ENCODE measurements at places on chromosomes 16 and 17. TPM values are rescaled to one million over a fixed set of nuclear protein-coding genes. Genes with fewer than 3 reads are reported as not detected.

GRCh38 chr17:4417129-4417667 lies 16.5 kb upstream of the SPNS3 start:
- no peak for DNase-seq
- H3K36me3 ChIP-seq: no peaks in the 10 kb centered on the region
- peaks cover 5% of the 10 kb centered on the region for H3K4me1 ChIP-seq
- no peaks in the 10 kb centered on the region for H3K27me3 ChIP-seq
- no peak overlapping the region for H3K27ac ChIP-seq
- H3K4me3 ChIP-seq: no peak overlapping the region

- no peak overlapping the region for H3K4me3 ChIP-seq
- no peaks in the 10 kb centered on the region for H3K36me3 ChIP-seq
- no peak overlapping the region for H3K27ac ChIP-seq
- DNase-seq: no peak
- H3K27me3 ChIP-seq: no peaks in the 10 kb centered on the region
Observed at GRCh38 chr17:41676058-41676419, 12.6 kb upstream of the EIF1 start.

DNA sequence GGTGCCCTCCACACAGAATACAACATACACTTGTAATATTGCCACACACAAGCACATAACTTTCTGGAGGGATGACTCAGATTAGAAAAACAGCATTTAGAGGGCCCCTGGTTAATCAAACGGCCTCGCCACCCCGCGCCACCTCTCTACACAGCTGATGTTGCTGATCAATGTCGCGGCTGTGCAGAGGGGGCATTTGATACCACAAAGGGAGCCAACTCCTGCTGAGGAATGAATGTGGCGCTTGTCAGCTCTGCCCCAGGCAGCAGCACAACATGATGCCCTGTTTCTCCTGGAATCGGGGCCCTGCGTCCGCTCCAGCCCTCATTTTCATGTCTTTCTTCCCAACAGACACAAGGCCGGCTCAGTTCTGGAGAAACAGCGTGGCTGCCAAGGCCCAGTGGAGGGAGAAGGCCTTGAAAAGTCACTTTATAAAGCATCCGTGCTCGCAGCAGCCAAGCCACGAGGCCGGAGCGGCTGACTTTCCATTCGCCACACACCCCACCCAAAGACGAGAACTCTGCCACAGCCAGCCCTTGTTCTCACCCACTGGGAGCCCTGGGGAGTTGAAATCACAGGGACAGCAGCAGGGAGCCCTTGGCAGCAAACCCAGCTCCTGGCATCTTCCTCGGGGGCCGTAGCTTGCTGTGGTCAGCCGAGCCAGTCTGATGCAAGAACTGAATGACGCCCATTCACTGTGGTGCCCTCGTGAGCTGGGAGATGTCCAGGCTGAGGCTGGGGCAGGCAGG lies 65.6 kb downstream of the XYLT1 start:
- no peak overlapping the region for H3K4me3 ChIP-seq
- peak; percentile 78 for DNase-seq
- H3K27me3 ChIP-seq: no peaks in the 10 kb centered on the region
- H3K36me3 ChIP-seq: no peaks in the 10 kb centered on the region

TMEM114 gene
- not detected for total RNA-seq

KRT28 gene
- not detected for total RNA-seq

KRTAP4-4 gene
- total RNA-seq: not detected

DNA sequence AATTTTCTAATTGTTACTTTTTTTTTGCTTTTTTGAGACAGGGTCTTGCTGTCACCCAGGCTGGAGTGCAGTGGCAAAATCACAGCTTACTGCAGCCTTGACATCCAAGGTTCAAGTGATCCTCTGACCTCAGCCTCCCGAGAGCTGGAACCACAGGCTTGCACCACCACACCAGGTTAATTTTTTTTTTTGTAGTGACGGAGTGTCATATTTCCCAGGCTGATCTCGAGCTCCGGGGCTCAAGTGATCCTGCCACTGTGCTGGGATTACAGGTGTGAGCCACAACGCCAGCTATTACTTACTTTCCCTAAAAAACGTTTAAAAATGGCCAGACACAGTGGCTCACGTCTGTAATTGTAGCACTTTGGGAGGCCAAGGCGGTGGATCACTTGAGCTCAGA lies 6.6 kb downstream of the NPLOC4 start:
- peaks cover 4% of the 10 kb centered on the region for H3K4me1 ChIP-seq
- no peak overlapping the region for H3K27ac ChIP-seq
- H3K27me3 ChIP-seq: no peaks in the 10 kb centered on the region

DNA sequence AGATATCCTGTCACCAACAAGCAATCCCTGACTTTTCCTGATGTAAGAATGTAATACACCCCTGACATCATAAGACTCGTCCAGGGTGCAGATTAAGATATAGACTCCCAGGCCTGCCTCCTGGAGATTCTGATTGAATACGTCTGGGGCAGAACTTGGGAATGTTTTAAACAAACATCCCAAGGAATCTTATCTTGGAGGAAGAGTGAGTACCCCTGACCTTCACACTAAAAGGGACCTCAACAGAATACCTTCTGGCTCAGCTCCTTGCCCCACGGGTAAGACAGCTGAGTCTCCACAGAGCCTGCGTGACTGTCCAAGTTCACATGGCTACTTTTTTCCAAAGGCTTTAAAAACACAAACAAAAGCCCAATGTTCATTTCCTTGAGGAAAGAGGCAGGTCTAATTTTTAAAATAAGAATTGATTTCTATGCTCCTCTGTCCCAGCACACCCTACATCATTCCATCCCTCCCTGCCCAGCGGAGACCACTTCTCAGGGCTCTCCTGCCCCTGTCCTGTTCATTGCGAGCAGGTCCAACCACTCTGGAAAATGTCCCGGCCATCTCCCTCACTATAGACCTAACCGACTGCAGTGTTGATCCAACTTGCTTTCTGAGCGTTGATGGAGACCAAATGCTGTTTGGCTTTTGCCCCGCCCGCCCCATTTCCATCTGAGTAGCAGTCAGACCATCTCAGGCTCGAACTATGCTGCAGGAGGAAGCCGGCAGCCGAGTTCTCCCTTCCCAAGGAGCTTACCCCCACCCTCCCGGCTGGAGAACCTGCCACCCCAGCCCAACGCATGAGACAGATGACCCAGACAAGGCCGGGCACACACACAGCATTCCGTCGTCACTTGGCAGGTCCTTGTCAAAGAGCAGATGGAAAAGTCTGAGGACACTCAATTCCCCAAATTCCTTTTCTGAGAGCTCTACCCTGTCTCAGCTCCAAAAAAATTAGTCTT lies 44.1 kb upstream of the MYH10 start:
- no peaks in the 10 kb centered on the region for H3K4me1 ChIP-seq
- H3K36me3 ChIP-seq: no peaks in the 10 kb centered on the region
- no peak overlapping the region for H3K4me3 ChIP-seq
- no peak overlapping the region for H3K27ac ChIP-seq
